ENCODE measurements at places on chromosomes 2 and 18. TPM values are rescaled to one million over a fixed set of nuclear protein-coding genes. Genes with fewer than 3 reads are reported as not detected.

DNA sequence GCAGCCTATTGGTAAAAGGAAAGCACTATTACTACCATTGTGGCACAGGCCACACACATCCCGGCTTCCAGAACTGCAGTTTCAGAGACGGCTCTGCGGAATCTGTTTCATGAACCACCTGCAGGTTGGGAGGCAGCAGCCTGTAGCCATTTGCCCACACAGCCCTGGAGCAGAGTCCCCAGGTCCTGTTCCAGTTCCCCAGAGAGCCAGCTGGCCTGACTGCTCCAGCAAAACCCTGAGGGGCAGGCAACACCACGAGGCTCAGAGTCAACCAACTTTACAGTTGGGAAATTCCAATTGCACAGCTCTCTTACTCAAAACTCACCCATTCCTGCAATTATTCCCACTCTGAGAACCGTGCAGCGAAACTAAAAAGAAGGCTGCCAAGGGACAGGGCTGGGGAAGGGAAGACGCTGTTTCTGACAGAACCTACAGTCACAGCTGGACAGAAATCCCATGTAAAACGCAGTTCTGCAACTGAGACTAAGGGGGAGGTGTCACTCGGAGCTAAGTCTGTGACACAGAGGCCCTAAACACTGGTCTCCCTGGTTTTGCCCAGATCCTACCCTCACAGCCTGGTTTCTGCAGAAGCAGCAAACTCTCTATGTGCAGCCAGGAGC is 219.4 kb downstream of the TMEM163 start:
- no peak for DNase-seq

DNA sequence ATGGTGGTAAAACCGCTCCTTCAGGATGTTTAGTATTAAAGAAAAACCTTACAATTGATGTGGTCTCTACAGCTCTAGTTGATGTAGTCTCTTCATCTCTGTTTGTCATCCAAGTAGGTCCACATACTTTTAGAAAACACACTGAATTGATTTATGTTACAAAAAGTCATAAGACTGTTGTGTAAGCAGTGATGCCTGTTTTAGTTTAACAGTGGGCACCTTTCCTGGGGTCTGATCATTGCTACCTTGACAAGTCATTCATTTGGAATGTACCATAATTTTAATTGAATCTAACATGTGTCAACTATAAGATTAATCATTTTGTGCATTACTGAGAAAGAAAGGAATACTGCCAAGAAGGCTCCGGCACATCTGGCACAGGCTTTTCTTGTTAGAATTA is 34.3 kb downstream of the GIGYF2 start:
- no peak for DNase-seq

GRCh38 chr2:28904802-28905457 is 10.5 kb downstream of the WDR43 start:
- no peak for DNase-seq

- DNase-seq, result peak; percentile 34
These were observed 56.0 kb downstream of the ADI1 start for GRCh38 chr2:3463186-3463835.

GIGYF2 gene
- total RNA-seq, result 126 TPM

GRCh38 chr2:1455466-1455865 is 42.2 kb downstream of the TPO start:
- no peak for DNase-seq

DNA sequence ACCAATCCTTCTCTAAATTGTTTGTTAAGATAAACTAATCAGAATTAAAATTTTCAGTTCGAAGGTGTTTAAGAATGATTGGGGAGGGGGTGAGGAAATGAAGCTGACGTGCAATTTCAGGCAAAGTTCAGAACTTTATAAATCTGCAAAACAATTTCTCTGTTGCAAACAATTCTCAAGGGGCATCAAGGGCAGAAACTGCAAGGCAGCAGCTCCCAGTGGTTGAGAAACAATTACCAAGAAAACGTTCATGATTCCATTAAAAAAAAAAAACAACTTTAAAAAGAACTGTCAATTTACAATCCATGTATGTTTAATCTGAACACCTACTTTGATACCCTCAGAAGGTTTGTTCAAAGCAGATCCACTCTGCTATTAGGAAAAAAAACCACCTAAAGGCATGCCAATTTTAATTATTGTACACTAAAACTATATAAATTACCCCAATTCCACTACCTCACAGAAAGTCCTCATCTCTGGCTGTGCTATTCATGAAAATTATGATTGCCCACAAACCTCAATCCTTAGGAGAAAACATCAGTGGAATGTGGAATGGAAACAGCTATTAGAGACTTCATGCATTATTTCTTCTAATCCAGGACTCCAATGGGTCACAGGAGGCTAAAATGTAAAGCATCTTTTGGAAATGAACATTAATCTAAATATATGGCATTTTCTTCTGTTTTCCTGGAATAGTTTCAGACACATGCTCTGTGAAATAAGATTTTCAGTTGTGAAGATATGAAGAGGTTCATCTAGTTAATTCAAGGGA is 119.9 kb upstream of the ACVR1C start:
- DNase-seq, result no peak

DNA sequence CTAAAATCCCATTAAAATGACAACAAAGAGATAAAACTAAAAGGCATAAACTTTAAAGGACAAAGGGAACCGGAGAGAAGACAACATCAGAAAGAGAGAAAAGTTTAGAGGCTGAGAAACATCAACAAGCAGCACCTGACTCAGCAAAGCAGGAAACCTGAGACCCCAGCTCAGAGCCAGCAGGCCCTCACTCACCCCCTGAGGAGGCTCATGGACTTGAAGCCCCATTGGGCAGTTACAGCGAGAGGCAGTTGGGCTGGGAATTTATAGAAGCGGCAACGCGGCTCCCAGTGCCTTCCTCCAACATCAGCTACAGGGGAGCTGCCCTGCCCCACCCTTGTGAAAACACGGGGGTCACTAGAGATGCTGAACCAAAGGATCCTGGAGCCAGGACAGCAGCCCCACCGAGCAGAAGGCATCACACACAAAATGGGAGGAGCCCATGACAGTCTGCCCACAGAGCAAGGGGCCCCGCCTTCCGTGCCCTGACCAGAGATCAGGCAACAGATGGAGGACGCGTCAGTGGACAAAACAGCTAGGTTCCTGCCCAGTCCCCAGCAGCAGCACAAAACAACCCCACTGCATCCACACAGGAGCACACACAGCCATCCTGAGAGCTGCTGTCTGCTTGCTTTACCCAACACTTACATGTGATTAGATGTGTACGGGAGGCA is 52.7 kb downstream of the CMPK2 start:
- no peak for DNase-seq

DNA sequence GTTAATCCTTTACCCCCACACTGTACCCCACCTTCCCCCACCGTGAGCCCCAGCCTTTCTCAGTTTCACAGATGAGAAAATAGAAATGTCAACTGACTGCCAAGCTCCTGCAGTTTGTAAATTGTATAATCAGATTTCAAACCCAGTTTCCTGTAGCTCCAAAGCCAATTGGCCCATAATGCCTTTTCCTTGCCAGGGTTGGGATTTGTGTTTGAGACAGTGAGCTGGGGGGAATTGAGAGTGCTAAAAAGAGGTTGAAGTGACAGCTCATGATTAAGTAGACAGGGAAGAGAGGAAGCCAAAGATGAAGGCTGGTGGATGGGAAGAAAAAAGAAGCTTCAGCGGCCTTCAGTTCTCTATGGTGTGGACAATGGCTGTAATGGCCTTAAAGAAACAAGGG is 10.7 kb downstream of the OSBPL6 start:
- no peak for DNase-seq

- DNase-seq, result no peak
These were observed 23.8 kb downstream of the WDR75 start for GRCh38 chr2:189465076-189465475.

DNA sequence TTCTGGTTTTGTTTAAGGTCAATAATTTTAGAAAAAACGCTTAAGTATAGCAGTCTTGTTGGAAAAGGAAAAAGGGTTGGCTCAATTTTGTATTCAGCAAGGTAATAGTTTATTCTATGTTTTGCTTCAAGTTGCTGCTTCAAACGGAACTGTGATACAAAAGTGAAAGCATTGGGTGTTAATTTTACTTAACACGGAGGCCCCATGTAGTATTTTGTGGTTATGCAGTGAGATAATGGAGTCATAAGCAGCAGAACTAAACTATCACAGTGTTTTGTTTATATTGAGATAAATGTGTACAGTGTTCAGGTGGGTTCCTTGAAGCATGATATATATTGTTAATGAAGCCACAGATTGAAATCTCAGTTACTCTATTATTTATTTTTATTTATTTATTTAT is 67.0 kb upstream of the LYPD6B start:
- no peak for DNase-seq

DNA sequence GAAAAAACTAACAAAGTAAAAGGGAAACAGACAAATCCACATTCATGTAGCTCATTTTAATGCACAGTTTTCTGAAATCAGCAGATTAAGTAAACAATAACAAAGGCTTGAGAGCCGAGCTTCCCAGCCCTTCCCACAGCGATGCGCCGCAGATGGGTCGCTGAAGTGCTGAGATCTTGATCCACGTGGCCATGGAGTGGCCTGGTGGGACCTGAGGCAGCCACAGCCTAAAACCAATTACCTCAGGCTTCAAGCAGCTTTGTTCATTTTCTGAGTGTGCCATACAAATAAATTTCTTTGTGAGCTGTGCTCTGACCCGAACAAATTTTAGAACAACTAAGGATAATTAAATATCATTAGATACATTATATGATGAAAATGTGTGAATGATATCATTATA is 25.6 kb upstream of the CYRIA start:
- no peak for DNase-seq

DNA sequence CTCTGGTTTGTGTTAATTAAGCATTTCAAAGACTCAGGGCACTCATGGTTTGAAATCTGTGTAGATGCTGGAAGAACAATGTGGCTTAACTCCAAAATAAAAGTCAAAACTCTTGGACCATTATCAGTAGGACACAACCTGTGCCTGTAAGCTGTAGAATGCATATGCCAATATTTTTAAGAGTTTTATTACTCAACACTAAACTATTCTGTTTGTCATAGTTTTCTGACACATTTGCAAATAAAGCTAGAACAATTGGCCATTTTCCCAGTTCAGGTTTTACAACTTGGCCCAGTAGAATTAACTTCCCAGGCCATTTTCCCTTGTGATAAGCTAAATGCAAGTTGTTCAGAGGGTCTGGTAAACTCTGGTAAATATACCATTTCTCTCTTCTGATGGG is 713.1 kb downstream of the CBLN2 start:
- DNase-seq, result no peak

DNA sequence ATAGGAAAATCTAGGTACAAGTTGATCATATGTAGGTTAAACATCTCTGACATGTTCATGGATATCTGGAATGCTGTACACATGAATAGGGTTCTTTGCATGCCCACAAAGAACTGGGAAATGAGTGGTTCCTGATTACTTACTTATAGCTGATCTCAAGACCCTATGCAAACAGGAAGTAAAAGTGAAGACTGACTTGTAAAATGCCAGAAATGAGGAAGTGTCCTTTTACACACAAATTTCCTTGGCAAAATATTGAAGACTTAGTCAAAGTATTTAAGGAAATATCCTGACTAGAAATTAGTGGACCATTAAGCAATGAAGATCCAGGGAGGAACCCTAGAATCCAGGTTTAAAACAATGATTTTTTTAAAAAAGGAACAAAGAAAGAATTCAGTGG is 203.7 kb upstream of the DLGAP1 start:
- DNase-seq, result no peak

DNA sequence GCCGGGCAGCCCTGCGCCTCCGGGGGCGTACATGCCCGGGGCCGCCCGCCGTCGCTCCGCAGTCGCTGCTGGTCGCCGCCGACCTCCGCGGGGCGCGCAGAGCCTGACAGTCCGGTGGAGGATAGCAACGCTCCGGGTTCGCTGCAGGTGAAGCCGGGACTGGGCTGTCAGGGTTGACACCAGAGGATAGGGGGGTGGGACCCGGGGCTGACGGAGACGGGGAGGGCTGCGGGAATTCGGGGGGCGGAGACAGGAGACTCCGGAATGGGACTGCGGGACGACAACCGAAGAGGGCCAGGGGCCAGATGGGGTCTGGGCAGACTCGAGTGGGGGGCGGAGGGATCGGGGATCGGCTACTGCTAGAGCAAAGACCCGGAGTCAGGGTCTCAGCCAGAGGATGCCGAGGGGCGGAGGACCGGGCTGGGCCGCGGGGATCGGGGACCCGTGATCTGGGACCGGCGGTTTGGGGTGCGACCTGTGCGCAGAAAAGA is 403 bp downstream of the TMEM127 start:
- DNase-seq, result peak; percentile 75

DNA sequence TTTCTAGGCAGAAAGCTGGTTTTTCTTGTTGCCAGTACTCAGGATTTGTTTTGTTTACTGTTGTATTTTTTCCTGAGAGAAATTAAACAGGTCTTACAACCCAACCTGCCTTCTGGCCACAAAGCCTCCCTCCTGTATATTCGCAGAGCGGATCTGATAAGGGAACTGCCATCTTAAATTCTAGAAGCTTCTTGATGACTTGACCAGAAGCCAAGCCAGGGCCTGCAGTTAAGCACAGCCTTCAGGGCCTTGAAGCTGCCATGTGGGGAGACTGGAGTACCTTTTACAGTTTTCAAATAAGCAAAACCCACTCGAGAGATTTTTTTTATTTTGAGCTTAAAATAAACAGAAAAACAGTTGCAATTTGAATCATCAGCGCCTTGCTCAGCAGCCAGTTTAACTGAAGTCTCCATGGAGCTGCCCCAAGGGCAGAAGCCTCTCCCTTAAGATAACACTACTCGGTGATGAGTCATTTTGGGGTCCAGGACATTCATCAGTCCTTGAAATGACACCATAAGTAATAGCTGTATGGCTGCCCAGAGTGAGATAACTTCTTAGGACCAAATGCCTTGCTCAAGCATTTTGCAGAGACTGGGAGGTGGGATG is 51.5 kb upstream of the PHLPP1 start:
- no peak for DNase-seq

LONRF2 gene
- total RNA-seq, result 0.80 TPM

SIX2 gene
- total RNA-seq, result not detected

GRCh38 chr18:59041819-59042815 is 97.6 kb upstream of the SEC11C start:
- DNase-seq, result no peak

DNA sequence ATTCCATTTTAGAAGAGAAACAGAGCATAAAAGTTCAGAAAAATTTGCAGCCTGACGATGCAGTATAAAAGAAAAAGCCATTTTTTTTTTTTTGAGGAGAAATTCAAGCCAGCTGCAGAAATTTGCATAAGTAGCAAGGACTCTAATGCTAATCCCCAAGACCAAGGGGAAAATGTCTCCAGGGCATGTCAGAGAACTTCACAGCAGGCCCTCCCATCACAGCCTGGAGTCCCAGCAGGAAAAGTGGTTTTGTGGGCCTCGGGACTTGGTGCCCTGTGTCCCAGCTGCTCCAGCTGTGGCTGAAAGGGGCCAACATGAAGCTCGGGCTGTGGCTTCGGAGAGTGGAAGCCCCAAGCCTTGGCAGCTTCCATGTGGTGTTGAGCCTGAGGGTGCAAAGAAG is 325.3 kb upstream of the HNMT start:
- DNase-seq, result no peak

DNA sequence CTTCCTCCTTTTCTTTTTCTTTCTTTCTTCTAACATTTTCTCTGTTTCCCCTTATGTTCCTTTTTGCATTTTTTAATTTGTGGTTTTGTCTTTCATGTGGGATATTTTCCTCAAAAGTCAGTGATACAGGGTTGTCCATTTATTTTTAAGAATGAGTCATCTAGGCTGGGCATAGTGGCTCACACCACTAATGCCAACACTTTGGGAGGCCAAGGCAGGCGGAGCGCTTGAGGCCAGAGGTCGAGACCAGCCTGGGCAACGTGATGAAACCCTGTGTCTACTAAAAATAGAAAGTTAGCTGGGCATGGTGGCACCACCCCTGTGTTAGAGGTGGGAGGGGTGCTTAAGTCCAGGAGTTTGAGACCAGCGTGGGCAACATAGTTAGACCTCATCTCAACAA is 35.8 kb downstream of the KATNAL2 start:
- DNase-seq, result no peak

Measured in Peyer's patch (tissue), 4 donors.